ENCODE measurements at places on chromosomes 5 and 9. TPM values are rescaled to one million over a fixed set of nuclear protein-coding genes. Genes with fewer than 3 reads are reported as not detected.

The SLC6A7 gene
- not detected for total RNA-seq

The NEUROG1 gene
- not detected for total RNA-seq

DNA sequence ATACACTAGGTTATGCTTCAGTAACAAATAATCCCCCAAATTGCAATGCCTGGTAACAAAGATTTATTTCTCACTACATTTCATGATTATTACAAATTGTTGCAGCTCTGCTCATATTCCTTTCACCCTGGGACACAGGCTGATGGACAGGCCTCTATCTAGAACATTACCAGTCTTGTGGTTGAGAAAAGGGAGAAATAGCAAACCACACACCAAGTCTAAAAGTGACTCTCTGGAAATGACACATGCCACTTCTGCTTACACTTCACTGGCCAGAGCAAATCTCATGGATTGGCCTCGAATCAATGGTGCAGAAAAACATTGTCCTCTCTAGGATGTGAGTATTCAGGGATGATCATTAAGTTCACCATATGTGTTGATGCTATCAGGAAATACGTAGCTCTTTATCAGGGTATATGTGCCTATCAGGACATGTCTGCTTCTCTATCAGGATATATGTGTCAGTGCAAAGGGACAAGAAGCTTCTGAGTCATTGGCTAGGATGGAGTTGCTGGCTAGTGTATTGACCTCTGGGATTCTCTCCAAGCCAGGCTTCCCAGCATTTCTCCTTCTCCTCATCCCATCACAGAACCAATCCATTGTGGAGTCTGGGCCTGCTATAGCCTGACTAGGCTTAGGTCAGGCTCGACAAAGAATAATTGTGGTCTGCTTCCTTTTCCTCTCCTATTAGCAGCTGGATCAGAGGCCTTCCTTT lies 91.1 kb upstream of the CEP78 start:
- DNase-seq = peak; percentile 98

The CYLC2 gene
- total RNA-seq = not detected

GRCh38 chr5:1131191-1131621 lies 19.3 kb upstream of the SLC12A7 start:
- no peak for DNase-seq

- DNase-seq = no peak
These were observed 2.7 kb upstream of the IRF1 start for GRCh38 chr5:132493241-132493640.

Data from endothelial cell of umbilical vein (primary cell).